ENCODE measurements at places on chromosomes 7 and 10.

DNA sequence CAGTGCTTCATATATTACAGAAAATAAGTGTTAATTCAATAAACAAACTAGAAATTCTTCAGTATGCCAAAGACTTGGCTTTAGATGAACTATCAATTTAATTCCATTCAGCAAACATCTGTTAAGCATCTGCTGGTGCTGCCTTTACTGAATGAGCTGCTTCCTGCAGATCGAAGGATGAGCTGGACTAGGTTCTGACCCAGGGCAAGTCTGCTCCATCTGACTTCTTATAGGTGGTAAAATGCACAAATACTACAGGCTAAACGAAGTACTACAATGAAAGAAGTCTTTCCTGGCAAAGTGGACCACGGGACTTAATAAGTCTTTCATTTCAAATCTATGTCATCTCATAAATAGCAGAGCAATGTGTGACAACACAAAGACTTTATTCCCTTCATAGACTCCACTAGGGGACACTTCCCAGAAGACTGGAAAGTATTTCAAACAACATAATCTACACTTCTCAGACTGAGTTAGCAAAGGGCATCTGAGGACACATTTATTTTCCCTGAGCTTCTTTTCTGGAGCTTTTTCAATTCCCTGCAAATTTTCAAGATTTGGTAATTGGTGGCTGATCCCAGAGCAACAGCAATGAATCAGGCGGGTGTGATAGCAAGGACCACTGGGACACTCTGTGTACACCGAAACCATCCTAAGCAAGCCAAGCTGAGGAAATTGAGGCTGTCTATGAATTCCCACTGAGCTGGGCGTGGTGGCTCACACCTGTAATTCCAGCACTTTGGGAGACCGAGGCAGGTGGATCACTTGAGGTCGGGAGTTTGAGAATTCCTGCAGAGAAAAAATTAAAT lies 108.9 kb upstream of the FRMD4A start:
- no peak for DNase-seq

DNA sequence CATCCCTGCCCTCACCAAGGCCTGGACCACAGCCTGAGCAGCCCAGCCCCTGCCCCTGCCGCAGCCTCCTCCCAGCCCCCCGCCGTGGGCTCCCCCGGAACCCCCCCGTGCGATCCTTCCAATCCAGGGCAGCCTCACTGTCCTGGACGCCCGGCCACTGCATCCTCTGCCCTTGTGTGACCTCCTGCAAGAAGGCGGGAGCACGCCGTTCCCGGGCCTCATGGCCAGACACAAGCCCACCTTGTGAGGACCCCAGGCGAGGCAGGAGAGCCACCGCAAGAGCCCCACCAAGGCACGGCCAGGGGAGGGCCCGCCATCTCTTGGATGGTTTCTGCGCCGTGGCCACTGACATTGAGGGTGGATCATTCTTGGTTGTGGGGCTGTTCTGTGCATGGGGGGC lies 7.8 kb upstream of the LFNG start:
- no peak for DNase-seq

DNA sequence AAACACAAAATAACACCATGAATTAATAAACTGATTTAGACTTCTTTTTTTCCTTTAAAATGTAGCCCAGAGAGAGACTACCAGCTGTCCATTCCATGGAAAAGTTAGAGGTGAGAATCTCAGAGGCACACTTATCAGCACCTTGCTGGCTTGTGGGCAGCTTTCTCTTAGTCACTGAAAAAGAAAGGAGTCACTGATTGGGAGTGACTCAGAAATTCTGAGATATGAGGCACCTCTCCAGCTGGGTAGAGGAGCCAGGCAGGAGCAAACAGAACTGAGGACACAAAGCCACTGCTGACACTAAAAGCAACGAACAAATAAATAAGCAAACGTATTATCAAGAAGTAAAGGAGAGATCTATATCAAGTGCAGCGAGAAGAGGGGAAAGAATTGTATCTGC lies 310.6 kb downstream of the PARD3 start:
- no peak for DNase-seq

DNA sequence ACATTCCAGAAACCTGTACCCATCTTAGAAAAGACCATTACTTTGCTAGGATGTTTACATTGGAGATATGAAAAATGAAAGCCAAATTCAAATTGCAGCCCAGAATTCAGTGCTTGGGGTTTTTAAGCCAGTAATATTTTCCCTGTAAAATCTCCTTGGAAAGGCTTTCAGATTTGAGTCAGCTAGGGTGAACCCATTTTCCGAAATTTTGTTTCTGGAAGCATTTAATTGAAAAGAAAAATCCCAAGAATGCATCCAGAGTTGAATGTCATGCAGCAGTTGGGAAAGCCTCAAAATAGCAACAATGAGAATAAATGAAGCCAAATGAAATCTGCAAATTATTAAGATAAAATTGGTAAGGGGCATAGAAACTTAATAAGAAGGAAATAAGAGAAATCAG lies 106.4 kb downstream of the BMPER start:
- no peak for DNase-seq

GRCh38 chr10:82383350-82383749 lies 508.4 kb downstream of the NRG3 start:
- no peak for DNase-seq

GRCh38 chr7:37205451-37205850 lies 243.2 kb downstream of the ELMO1 start:
- no peak for DNase-seq

GRCh38 chr7:142188846-142189245 lies 69.0 kb downstream of the PRSS58 start:
- DNase-seq, result no peak

DNA sequence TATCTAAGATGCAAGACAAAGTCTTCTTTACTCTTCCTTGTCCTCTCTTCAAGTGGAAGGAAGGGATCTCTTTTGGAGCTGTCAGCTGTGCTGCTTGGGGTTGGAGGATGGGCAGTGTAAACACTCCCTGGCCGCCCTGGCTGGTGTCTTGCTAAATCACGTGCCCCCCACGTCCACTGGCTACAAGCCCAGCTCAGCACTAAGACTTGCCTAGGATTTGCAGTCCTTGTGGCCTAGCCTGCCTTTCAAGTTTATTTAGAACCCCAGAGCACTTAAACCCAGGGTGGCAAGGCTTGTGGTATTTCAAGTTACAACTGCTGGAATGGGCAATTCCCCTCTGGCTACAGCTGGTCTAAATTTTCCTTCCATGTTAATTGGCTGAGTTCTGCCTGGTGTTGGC lies 272.4 kb upstream of the MYO3A start:
- DNase-seq, result no peak

DNA sequence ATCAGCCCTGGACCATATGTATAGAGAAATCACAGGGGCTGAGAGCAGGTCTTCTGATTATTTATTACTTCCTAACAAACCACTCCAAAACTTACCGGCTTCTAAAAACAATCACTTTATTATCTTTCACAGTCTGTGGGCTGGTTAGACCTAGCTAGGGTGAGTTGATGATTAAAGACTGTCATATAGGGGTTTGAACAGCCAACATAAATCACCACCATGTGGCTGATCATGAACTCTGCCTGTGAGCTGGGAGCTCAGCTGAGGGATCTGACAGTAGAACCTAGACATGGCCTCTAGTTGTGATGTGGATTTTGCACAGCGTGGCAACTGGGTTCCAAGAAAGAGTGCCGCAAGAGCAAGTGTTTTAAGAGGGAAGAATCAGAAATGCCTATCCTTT lies 305.4 kb downstream of the CSTF2T start:
- no peak for DNase-seq

DNA sequence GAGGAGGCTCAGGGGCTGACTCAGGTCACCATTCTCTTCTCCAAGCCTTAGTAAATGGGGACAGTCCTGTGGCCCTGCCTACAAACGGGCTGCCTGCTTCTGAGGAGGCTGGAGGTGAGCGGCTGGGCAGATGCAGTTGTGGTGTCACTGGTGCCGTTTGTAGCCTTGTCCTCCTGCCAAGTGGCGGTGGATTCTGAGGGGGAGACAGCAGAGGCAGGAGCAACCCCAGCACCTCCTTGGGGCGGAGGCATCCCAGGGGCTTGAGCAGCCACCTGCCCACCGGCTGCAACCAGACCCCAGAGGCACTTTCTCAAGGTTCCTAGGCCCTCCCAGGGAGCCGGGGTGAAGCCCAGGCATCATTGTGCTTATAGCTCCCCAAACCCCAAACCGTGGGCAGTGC lies 112.5 kb downstream of the ZMIZ1 start:
- no peak for DNase-seq

DNA sequence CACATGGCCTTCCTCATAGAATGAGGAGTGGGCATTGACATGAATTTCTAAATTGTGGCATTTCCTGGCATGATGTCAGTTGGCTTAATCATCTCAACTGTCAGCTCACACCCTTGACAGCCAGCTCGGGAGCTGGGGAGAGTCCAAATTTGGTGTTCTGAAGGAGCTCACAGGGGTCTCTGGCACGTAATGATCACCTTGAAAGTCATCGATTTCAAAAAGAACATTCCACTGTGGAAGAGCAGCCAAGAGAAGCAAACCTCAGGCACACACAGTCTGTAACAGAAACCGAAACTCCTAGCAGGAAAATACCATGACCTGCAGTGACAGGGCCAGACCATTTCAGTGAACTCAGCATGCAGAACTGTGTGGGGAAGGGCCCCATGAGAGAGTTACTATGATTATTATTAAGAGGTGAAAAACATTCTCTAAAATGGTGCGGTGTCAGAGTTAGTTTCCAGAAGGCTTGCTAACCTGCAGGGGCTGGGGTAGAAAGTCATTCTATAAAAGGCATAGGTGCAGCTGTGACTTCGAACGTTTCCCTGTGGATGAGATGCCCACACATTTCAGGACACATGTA lies 26.4 kb upstream of the KLF6 start:
- no peak for DNase-seq

DNA sequence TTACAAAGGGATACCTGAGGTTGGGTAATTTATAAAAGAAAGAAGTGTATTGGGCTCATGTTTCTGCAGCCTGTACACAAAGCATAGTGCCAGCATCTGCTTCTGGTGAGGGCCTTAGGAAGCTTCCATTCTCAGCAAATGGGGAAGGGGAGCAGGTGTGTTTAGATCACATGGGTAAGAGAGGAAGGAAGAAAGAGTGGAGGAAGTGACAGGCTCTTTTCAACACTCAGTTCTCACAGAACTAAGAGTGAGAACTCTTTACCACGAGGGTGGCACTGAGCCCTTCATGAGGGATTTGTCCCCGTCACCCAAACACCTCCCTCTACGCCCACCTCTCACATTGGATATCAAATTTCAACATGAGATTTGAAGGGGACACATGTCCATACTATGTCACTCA lies 506 bp upstream of the FAM170B start:
- DNase-seq, result no peak

GRCh38 chr7:155584763-155585531 lies 38.6 kb upstream of the CNPY1 start:
- DNase-seq, result no peak

DNA sequence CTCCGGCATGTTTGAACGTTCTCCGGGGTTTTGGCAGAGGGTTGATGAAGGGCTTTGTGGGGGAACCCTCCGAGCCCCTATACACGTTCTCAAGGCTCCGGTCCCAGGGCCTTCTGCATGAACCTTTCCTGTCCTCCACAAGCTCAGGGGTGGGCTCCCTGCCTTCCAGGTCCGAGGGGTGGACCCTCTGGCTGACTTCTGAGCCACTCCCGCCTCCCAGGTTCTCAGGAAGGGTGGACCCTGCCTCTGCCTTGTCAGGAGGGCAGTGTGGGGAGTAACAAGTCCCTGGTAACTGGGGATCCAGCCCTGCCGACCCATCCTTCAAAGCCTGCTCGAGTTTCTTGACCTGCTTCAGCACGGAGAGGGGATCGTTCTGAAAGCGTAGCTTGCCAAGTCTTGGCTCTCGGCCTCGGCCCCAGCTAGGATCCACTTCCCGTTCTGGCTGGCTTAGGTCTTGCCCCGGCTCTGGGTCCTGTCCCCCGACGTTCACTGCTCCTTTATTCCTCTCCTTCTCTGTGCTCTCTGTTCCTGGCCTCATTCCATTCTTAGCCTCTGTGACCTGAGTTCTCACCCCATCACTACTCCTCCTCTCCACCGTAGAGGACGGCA lies 38.9 kb downstream of the DENND2A start:
- no peak for DNase-seq

DNA sequence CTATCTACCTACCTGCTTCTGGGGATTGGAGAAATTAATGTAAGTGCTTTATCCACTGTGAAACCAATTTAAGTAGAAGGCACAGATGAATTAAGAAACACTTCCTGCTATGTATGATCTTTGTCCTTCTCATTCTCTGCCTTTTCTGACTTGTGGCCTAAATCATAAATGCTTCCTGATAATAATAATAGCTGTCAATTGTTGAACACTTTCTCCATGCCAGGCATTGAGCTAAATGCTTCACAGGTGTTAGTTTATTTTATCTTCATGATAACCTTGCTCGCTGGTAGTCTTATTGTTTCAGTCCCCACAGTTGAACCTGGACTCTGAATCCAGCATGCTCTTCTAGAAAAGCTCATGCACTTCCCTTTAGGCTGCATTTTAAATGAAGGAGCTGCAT lies 75.4 kb downstream of the CHN2 start:
- no peak for DNase-seq

- no peak for DNase-seq
These were observed 37.0 kb downstream of the GPR22 start for GRCh38 chr7:107506674-107507339.

DNA sequence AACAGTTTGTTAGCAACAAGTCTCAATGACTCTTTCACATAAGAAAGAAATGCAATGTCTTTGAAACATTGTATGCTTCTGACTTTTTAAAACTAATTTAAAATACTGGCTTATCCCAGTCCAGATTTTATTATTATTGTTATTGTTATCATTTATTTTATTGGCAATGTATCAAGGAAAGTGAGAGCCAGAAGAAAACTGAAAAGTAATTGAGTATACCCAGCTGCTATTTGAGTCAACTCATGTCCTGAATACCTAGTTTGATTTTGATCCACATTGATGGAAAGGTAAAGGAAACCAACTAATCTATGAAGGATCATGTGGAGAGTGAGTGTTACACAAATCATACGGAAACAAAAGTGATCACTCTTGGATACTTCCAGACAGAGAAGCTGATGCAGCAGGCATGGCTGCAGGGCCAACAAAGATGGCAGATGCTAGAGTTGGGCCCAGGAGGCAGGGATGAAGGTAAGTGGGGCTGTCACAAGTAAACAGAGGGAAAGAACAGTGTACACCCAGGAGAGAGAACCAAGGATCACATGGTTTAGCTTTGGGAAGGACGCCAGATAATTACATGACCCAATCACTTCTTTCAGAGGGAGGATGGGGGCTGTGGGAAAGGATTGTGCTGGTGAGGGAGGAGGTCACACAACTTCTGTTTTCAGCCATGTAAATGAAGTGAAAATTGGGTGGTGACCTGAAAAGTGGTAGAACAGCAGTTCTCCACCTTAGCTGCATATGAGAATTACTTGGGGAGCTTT lies 179.2 kb upstream of the NAMPT start:
- DNase-seq, result no peak

- no peak for DNase-seq
These were observed 17.8 kb upstream of the PCBD1 start for GRCh38 chr10:70906031-70906783.

DNA sequence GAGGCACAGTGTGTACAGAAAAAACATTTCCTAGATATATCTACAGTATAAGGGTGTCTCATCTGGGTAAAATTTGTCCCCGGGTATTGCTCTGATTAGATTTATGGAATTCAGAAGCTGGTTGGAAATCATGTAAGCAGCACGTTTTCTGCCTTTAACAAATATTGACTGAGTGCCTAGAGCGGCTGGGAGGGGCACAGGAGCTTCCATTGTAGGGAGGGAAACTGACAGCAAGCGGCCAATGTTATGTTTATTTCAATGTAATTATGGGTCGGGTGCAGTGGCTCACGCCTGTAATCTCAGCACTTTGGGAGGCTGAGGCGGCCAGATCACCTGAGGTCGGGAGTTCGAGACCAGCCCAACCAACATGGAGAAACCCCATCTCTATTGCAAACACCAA lies 4.4 kb upstream of the RFC2 start:
- no peak for DNase-seq
